ENCODE measurements at places on chromosomes 16 and 17.

DNA sequence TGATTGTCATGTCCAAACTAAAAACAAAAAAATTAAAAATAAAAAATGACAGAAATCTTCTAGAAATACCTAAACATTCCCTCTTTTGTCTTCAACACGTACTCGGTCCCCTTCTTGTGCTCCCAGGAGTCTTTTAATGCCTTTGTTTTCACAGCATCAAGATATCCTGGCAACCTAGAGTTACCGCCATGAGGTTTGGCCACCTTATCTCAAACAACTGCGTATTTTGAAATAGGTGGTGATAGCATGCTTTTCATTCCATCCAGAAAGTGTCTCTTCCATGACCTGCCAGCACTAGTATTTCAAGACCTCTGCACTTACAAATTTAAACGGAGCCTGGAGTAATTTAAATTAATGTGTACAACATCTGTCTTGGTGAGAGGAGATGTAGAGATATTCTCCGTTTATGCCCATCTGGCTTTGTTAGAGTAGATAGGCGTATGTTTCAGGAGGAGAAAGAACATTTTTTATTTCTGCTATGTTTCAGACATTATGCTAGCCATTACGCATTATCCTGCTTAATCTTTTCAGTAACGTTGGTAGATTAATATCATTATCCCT lies 42.0 kb downstream of the RBFOX1 start:
- no peak for DNase-seq

- no peak for DNase-seq
Measured at GRCh38 chr17:4276514-4276913, 12.7 kb upstream of the ANKFY1 start.

DNA sequence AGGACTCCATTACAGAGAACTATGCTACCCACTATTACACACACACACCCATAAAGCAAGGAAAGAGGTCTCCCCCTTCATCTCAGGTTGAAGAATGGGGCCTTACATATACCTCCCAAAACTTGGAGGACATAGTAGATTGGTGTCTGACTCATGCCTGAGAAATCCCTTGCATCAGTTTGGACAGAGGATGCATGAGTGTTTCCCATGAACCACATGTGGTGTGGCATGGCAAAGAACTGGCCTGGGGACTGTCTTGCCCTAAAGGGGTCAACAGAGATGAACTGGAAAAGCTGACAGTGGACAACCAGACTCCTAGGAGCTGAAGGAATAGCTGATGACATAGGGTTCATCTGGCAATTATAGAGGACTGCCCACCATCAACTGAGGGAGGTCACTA lies 54.0 kb downstream of the DYNLRB2 start:
- DNase-seq: no peak

GRCh38 chr17:1039511-1040215 lies 42.7 kb downstream of the TIMM22 start:
- DNase-seq: no peak

- no peak for DNase-seq
Measured at GRCh38 chr17:80956321-80957190, 35.1 kb upstream of the CHMP6 start.

DNA sequence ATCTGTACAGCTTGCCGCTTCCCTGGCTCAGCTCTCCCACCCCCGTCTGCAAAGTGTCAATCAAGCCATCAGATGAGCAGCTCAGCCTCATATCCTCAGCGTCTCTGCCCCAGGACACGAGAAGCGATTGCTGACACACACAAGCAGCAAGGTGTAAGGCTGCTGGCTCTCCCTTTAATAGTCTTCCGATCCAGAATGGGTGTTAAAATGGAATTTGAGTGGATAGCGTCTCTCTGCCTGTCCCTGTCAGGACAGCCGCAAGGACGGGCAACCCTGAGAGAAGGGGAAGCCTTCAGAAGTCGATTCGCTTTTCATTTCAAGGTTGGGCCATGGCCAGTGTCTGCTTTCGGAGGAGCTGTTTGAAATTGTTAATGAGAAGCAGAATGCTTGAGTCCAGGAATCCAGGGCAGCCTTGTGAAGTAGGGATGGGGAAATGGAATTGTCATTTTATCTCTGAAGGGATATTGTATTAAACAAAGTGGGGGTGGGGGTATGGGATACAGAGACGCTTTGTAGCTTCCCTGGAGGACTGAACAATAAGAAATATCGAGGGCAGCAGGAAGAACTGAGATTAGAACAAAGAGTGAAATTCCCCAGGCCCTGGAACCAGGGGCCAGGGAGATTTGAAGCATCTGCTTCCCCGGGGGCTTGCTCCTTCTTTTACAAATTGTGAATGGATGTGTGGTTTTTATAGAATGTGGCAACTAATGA lies 4.7 kb upstream of the PIPOX start:
- DNase-seq: no peak

- DNase-seq: no peak
Measured at GRCh38 chr16:3874242-3874641, 6.3 kb downstream of the CREBBP start.
